ENCODE measurements at places on chromosomes 7 and 10.

DNA sequence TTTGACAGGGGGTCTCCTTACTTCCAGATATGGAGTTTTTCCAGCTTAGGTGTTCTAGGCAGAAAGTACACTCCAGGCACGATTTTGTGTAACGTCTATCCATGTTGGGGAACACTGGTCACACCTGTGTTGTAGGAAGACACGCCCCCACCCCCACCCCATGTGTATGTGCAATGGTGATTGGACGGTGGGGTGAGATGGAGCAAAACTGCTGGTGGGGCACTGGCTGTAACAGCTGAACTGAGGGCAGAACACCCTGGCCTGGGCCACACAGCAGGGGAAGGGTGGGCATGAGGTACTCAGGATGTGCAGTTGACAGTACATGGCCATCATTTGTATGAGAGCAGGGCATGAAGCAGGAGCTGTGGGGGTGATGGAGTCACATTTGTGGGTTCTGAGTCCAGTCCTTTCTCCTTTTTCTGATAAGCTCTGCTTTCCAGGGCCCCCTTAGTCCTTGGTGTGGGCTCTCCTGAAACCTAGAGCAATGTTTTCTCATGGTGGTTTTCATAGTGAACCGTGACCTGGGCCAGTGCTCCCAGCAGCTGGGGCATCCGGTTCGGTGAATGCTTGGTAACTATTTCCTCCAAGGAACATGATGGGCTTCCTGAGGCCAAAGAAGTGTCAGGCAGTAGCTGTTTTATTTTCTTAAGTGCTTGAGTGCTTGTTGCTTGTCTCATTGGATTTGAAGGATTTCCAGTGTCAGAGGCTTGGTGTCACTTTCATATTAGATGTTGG is 63.4 kb upstream of the AQP1 start:
- no peak for DNase-seq

DNA sequence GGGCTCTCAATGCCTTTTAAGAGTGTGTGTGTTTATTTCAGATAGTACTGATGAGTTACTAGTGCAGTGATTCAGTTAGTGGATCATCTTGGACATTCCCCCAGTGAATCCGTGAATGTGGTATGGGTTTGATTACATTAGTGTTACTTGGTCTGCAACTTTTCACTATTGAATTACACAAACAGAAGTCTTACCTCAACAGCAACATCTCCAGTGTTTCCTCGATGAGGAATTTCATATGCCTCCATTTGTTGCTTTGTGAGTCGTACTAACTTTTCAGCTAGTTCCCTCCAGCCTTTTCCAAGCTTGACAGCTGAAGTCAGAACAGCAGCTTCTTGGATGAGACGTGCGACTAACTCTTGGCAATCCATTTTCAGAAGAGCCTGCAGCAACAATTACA is 63.2 kb downstream of the MACC1 start:
- DNase-seq: no peak

- DNase-seq: no peak
Observed at GRCh38 chr10:58262766-58263165, 4.9 kb downstream of the IPMK start.

- peak; percentile 52 for DNase-seq
Observed at GRCh38 chr10:133378251-133379096, 588 bp upstream of the PAOX start.

- DNase-seq: no peak
Observed at GRCh38 chr7:94901981-94902380, 5.4 kb upstream of the PPP1R9A start.

GRCh38 chr7:79622781-79623180 is 169.3 kb upstream of the MAGI2 start:
- DNase-seq: no peak
